ENCODE measurements at places on chromosomes 5 and 9.
A peak's percentile ranks its signal among the peaks of the same experiment; 100 is the strongest.

DNA sequence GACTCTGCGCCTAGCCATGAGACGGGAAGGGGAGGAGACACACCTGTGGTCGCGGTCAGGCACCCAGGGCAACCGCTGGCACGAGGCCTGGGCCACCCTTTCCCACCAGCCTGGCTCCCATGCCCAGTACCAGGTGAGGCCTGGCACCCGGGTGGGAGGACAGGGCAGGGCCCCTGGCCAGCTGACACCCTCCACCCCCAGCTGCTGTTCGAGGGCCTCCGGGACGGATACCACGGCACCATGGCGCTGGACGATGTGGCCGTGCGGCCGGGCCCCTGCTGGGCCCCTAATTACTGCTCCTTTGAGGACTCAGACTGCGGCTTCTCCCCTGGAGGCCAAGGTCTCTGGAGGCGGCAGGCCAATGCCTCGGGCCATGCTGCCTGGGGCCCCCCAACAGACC is 5.0 kb downstream of the MAMDC4 start:
- DNase-seq, result peak; percentile 34

DNA sequence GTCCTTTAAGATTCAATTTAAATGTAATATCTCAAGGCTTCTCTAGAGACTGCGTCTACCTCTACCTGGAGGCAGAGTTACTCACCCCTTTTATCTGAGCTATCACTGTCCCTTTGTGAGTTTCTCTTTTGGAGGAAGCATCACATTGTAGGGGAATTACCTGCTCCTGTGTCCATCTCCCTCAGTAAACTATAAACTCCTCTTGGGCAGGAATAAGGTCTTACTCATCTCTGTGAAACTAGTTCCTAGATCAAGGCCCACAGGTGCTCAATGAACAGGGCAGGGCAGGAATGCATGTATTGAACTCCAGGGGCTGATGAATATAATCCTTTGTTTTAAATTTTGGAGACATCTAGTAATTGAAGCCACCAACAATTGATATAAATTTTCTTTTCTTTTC is 139.8 kb upstream of the ERCC6L2 start:
- no peak for DNase-seq

DNA sequence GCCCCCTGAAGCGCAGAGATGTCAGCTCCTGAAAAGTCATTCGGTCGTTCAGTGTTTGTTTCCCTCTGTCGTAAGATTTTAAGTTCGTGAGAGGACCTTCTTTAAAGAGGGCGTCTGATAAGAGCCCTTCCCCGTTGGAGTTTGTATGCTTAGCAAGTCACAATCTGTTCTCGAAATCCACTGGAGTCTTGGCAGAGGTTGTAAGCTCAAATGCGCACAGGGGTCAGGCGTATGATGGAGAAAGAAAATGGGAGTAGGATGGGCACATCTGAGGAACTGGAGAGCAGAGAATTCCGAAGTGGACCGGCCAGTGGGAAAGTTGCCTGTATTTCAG is 710 bp downstream of the HSD17B4 start:
- no peak for DNase-seq

DNA sequence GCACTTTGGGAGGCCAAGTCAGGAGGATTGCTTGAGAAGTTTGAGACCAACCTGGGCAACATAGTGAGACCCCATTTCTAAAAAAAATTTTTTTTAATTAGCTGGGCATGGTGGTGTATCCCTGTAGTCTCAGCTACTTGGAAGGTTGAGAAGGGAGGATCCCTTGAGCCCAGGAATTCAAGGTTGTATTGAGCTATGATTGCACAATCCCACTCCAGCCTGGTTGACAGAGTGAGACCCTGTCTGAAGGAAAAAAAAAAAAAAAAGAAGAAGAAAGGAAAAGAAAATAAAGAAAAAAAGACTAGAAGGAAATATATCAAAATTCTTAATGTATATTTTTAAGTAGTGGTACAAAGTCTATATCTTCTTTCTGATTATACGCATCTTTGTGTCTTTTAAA is 28.8 kb upstream of the PCDHB1 start:
- no peak for DNase-seq

DNA sequence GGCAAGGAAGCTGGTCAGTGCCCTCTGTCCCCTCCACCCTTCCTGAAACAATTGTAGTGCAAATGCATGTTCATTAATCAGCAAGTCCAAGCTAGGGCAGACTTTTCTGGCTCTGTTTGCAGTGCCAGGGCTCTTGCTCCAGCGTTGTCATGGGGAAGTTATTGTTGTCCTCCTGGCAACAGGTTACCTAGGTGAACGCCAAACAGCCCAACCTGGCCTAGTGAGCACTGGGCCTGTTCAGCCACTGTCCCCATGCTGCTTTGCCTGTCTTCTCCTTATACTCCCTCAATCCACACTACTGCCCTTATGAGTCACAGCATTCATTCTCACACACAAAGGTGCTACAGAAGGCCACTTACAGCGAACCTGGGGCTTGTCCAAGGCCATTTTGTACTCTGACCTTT is 34.5 kb upstream of the GLIS3 start:
- peak; percentile 3 for DNase-seq

GRCh38 chr9:18092138-18092537 is 381.8 kb upstream of the ADAMTSL1 start:
- no peak for DNase-seq

GRCh38 chr9:136438548-136439480 is 831 bp downstream of the INPP5E start:
- DNase-seq, result peak; percentile 12

GRCh38 chr9:109387206-109387605 is 66.3 kb upstream of the EPB41L4B start:
- no peak for DNase-seq

DNA sequence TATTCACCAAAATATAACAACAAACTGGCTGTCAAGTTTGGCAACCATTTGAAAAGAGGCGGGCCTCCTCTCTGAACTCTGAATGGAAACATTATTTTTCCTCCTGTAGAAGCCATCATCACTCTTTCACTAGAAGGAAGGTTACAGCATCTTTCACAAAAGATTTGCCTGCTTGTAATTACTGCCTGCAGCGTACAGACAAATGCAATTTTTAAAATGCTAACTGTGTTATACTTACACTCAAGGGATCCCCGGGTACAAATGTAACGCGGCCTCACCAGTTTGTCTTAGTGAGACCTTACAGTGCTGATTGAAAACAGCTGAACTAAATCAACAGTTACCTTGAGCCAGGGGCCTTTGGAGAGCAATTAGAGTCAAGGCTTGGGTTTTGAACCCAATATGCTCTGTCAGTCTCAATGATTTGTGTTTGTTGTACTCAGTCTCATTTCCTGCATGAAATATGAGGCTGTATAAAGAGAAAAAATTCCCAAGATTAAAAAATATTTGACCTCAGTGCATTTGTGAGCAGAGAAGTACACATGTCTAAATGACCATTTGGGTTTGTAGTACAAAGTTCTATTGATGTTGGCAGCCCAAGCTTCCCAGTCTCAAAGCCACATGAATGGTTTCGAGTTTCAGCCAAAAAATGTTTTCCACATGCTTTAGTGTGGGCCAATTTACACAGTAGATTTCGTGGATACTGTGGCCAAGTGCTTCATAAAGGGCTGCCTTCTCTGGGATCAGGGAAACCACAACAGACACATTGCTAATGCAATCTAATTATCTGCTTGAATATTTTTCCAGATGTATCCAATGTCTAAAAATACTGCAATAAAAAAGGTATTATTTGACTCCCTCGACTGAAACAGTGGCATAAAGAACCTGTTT is 500.0 kb downstream of the SPATA31D1 start:
- DNase-seq, result no peak

All from NCI-H146 (cell line).